ENCODE measurements at places on chromosomes 4 and X. TPM values are rescaled to one million over a fixed set of nuclear protein-coding genes. Genes with fewer than 3 reads are reported as not detected.

- no peak for DNase-seq
Measured at GRCh38 chrX:17592117-17592516, 145.2 kb upstream of the SCML1 start.

- DNase-seq: no peak
Measured at GRCh38 chrX:40267334-40268187, 169.8 kb upstream of the BCOR start.

GRCh38 chrX:118423558-118423957 is 72.1 kb upstream of the DOCK11 start:
- DNase-seq: no peak

- DNase-seq: no peak
Measured at GRCh38 chr4:123288309-123289025, 108.1 kb upstream of the SPRY1 start.

- DNase-seq: no peak
Measured at GRCh38 chrX:50469206-50469605, 1.4 kb downstream of the DGKK start.

- no peak for DNase-seq
Measured at GRCh38 chrX:31224381-31225012, 152.7 kb upstream of the FTHL17 start.

DNA sequence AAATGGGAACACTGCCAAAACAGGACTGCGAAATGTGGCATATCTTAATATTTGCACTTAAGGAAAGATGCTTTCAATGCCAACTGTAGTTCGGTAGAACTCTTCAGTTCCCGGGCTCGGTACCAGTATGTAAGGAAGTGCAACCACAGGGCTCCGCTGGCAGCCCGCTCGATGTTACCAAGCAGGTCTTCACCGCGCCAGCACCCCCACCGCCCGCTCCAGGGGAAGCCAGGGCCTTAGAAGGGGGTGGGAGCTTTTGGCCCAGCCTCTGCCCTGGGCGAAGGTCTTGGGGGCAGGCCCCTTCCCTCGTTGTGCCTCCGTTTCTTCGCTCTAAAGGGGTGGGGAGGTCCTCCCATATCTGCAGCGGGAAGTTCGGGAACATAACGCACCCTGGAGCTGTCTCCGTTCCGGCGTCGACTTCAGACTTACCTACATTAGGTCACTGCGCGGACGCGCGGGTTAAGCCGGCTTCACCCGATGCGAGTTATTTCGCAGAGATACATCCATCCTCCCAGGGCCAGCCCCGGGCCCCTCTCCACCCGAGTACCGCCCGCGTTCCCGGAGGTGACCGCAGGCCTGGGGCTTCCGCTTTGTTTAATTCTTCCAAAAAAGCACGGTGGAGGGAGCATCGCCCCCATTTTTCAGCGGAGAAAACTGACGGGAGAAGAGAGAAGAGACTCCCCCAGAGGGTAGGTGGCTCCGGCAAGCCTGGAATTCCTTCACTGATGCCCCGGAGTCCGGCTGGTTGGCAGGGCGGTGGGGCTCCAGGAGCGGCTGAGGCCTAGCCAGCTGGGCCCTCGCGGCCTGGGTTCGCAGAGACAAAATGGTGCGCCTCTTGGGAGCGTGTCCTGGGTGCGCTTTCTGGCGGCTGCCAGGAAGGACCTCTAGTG is 1.0 kb upstream of the HMX1 start:
- no peak for DNase-seq

- DNase-seq: peak; percentile 9
Measured at GRCh38 chrX:40471965-40472648, 108.7 kb upstream of the ATP6AP2 start.

GRCh38 chrX:25858273-25858880 is 279.8 kb upstream of the MAGEB18 start:
- DNase-seq: no peak

GRCh38 chr4:170047771-170048354 is 21.7 kb upstream of the MFAP3L start:
- peak; percentile 47 for DNase-seq

GRCh38 chrX:32985544-32985943 is 225.8 kb downstream of the DMD start:
- DNase-seq: no peak

DNA sequence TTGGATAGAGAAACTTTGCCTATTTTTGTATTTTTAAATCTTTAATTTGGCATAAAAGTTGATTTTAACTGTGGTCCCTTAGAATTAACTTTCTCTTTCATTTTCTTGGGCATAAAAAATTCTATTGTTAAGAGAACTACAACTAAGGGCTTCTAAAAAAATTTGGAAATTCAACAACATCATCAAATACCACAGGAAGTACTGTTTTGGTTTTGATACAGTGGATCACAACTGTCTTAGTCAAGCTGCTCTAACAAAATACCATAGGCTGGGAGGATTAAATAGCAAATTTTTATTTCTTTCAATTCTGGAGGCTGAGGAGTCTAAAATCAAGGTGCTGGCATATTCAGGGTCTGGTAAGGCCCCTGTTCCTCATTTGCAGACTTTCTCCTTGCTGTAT is 19.9 kb upstream of the NPFFR2 start:
- no peak for DNase-seq

DNA sequence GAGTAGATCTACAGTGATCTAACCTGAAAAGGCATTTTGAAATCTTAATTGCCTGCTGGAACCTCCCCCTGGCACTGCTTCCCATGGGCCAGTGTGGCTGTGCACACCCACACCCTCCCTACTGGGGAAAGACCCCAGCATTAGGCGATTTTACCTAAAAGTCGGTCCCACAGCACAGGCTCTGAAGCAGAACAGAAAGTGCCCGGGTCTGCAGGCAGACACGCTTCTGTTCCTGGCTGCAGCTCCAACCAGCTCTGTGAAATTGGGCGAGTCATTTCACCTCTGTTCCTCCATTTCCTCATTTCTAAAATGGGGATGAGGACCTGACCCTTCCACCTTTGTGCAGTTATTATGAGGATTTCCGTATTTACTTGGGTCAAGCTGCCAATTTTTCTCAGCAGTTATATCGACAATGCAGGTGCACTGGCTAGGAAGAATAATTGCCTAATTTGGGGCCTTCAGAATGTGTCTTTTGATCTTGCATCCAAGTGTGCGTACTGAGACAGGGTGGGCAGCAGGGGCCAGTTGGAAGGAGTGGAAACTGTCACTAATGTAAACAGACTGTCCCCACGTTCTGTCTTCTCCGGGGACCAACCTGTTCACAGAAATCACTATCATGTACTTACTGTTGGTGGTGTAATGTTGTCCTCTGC is 7.1 kb downstream of the KLF3 start:
- no peak for DNase-seq

DNA sequence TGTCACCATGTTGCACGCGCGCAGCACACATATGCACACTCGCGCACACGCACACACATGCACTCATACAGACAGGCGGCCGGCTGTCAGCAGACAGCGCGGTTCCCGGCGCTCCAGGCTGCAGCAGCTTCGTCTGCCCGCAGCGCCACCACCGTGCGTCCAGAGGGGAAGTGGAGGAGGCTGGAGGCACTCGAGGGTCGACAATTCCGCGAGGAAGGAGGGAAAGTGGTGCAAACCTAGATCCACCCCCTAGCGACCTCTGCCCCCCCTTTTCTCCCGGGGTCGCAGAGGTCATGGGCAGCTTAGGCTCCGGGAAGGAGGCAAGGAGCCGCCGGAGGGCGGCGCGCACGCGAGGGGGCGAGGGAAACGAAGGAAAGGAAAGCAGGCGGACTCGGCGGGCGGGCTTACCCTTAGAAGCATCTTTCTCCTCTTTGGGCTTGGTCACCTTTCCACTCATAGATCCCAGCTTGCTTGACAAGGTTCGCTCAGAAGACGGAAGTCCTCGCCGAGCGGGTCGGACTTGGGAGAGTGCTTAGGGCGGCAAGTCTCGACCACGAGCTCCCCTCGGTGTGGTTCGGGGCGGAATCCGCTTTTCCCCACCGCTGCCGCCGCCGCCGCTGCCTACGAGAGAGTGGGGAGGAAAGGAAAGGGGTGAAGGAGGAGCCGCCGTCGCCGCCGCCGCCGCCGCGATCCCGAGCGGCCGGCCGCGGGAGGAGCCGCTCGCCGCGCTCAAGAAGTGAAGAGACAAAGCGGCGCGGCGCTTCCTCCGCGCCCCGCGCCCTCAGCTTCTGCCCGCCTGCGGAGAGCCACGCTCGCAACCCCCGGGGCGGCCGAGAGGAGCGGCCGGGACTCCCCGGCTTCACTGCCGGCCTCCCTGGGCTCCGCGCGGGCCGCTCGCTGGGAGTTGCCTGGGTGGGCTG is 326.6 kb upstream of the F9 start:
- no peak for DNase-seq

DNA sequence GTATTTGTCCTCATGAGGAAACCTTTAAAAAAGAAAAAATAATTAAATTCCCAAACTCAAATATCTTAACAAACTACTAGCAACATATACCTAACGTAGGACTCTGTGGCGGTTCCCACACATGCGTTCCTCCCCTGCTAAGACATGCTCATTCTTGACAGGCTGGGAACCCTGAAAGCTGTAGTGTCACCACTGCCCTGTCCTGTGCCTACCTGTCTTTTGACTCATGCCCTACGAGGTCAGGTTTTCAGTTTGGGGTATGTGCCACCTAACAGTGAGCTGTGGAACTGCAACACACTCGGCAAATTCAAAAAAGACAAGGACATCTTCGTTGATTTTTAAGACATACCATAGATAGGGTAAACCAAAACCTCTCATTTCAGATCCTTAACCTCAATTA is 17.8 kb downstream of the IDS start:
- DNase-seq: no peak

DNA sequence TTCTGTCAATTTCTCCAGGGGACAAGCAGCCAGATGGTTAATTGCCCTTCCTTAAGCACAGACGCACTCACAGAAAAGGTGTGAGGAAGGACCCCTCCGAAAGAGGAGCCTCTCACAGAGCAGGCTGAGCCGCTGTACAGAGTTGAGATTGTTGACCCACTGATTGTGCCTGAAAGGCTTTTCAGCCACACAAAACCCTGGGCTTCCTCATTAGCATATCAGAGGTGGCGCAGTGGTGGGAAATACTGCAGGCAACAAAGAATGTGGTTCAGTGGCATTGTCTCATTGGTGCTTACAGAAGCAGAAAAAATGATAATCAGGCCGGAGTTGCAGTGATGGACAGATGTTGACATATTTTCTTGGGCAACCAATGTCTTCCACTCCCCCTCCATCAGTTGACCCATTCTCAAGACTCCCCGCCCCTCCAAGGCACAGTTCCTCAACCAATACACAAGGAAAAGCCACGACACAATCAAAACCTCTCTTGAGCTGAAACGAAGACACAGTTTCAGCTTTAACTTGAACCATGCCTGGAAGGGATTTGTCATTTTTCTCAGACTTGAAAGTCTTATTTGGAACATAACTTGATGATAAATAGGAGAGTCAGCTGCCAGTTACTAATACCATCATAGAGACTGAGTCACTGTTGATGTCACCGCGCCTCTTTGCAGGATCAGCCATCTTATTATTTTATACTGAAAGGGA is 53.1 kb downstream of the ATXN3L start:
- no peak for DNase-seq

Gene ENOPH1
- total RNA-seq: 75.3 TPM

Gene SOX3
- total RNA-seq: not detected

Gene ASMT
- total RNA-seq: not detected

Gene HTATSF1
- 37.4 TPM for total RNA-seq

Gene TMEM192
- 15.5 TPM for total RNA-seq

Gene DGKK
- not detected for total RNA-seq

Gene PCYT1B
- not detected for total RNA-seq

Gene CENPI
- total RNA-seq: 3.0 TPM

Gene MAD2L1
- total RNA-seq: 53.8 TPM

All from activated T-cell treated with anti-CD3 and anti-CD28 coated beads, Interleukin-2, amount 50 U/mL, for 4 hours (primary cell).